Transverse colon (tissue), 4 donors: ENCODE measurements at places on chromosomes 4 and X.

- no peak for DNase-seq
Observed at GRCh38 chr4:4759232-4759631, 100.2 kb upstream of the MSX1 start.

GRCh38 chr4:79864500-79865200 is 208.4 kb downstream of the ANTXR2 start:
- DNase-seq = no peak

GRCh38 chr4:100889401-100889800 is 371.6 kb upstream of the EMCN start:
- no peak for DNase-seq

DNA sequence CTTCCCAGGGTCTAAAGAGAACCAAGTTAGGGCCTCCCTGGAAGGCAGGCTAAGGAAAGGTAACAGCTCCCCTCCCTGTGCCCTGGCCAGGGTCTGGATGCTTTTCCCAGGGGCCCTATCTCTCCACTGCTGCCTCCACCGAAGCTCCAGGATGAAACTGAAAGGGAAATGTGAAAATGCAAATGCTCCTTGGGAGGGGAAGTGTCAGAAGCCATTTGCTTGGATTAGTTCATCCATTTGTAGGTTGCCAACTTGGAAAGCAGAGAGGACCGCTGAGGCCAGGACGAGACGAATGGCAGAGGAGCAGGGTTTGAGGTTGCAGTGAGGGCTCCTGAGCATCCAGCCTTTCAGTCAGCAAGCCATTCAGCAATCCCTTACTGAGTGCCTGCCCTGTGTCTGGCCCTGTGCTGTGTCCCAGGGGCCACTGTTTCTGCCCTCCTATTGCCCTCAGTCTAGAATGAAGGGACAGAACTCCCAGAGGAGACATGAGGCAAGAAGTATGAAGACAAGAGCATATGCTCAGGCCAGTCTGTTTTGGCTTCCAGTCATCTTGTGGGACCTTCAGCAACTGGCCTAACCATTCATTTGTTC is 45.9 kb upstream of the PGRMC1 start:
- no peak for DNase-seq

- DNase-seq = no peak
Observed at GRCh38 chr4:102157984-102158383, 187.3 kb downstream of the SLC39A8 start.

- DNase-seq = no peak
Observed at GRCh38 chr4:181661090-181661489, 582.1 kb upstream of the TENM3 start.

- DNase-seq = no peak
Observed at GRCh38 chr4:185774845-185775680, 36.9 kb downstream of the SORBS2 start.

DNA sequence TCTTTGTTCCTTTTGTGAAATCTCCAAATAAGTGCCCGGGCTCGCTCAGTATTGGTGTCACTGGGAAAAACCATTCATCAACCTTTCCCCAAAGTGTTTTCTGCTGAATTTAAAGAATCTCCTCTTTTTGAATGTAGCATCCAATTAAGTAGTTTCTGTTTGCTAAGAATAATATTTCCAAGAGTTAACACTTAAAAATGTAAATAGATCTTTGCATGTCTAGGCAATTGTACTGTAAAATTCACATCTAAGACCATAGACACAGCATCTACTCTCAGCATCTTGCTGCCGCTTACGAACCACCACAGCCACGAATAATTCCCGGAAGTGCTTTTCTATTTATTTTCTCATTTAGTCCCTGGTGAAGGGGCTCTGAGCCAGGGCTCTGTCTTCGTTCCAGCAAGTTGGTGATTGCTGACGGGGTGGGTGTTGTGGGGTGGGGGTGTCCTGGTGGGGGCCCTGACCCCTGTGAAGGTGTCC is 1.4 kb downstream of the NSG1 start:
- no peak for DNase-seq

DNA sequence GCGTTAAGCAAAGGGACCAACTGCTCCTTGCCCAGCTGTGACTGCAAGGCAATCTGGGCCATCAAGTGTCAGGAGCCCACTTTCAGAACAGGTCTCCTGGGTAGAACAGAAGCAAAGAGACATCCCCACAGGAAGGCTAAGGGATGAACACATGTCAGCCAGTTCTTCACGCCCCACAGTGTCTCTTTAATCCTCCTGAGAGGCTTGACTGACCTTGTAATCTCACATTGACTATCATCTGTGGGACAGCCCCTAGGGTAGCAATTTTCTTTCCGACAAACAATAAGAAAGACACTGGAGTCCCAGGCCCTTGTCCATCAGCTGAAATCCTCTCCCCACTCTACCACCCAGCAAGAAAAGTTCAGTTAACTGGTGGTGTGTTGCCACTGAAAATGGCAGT is 1.0 kb downstream of the CHRDL1 start:
- DNase-seq = no peak

GRCh38 chr4:163166041-163166579 is 580 bp downstream of the NAF1 start:
- peak; percentile 47 for DNase-seq

DNA sequence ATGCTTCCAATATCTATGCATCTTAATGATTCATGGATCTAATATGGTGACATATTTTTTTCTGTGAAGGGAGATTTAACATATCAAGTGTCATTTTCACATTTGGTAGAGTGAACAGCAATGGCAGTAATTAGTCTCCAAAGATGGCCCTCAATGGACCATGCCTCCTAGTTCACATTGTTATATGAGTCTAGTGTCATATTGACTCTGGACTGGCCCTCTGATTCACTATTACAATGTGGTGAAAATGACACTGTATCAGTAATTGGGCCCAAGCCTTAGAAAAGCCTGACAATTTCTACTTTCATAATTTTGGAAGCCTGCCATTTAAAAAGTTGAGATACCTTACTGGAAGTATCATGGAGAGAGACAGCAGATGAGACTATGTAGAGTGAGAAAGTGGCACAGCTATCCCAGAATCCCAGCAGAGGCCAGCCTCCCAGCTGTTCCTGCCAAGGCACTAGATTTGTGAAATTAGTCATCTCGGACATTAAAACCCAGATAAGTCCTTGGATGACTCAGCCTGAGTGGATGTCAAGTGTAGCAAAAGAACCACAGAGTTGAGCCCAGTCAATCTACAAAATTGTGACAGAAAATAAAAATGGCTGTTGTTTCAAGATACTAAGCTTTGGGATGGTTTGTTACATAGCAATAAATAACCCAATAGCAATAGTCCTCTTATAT is 68.4 kb downstream of the ARHGEF38 start:
- DNase-seq = no peak

DNA sequence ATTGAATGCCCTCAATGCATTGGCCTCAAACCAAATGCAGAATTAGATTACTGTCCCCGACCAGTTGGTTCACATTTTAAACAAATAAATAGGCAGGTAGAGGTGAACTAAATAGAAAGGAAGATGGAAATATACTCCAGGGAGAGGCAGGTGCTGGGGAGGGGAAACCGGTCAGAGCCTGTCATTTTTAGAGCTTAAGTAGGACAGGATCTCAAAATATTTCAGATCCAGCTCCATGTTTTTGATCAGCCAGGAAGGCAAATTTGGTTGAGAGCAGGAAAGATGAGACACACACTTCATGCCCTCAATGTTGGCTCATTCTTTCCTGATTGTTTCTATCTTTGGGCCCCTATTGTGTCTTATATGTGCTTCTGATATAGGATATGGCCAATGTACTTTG is 206.7 kb downstream of the SHROOM3 start:
- DNase-seq = no peak

GRCh38 chr4:40576651-40577480 is 52.8 kb downstream of the RBM47 start:
- peak; percentile 82 for DNase-seq

DNA sequence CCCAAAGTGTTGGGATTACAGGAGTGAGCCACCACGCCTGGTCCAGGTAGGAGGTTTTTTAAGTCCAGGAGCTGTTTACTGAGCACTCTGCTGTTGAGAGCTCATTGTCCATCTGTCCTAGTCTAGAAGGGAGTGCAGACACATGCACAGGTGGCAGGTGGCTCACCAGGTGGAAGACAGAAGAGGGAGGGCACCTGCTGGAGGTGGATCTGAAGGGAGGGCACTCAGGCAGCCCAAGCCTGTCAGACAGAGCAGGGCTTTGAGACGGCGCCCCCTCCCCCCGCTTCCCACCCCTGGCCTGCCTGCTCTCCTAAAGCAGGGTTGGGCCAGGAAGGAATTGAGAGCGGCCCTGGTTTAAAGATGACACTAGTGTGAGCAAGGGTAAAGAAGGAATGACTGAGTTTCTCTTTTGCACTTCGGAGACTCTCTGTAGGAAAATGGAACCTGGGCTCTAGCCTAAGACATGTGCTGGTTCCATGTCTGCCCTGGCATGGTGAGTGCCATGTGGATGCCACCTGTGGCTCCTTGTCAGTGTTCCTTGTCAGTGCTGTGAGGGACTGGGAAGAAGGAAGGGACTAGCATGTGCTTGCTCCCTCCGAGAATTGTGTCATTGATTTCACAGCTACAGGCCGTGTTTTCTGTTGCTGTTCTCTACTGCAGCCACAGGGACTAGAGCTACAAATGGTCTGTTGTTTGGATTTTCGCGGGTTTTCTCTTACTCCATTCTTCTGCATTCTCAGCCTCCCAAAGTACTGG is 108.6 kb downstream of the TNIP2 start:
- no peak for DNase-seq

- no peak for DNase-seq
Observed at GRCh38 chr4:118939169-118939783, 50.6 kb downstream of the SYNPO2 start.
